ENCODE measurements at places on chromosomes 1 and 21. TPM values are rescaled to one million over a fixed set of nuclear protein-coding genes. Genes with fewer than 3 reads are reported as not detected.

GRCh38 chr1:25991937-25992688 lies 5.8 kb downstream of the PAFAH2 start:
- no peak for DNase-seq

DNA sequence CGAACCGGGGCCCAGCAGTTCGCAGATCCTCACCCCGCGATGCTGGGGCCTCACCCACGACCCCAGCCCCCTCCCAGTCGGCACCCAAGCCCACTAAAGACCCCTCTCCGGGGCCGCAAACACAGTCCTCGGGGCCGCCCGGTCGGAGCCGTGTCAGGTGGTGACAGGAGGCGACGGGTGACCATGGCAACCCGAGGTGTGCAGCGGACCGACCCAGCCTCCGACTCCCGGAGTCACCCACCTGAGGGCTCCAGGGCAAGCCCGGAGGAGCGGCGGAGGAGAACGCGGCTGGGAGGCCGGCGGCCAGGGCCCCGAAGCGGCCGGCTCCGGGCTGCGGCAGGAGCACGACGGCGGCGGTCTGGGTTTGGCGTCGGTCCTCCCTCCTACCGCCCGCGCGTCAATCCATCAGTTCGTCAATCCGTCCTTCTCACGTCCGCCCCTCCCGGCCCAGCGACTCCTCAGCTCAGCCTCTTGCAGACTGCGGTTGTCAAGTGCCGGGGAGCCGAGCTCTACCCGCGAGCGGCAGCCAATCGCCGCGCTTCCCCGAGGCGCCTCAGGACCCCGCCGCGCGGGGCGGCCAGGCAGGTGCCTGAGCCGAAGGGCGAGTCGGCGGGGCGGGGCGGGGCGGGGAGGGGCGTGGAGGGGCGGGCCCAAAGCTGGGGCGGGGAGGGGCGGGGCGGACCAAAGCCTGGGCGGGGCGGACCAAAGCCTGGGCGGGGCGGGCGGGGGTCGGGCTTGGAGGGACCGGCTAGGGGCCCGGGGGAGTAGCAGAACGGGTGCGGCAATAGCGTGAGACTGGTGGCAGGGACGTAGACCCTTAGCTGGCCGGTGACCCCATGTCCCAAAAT lies at the start of gene WDR47:
Gene WDR47, minus strand, starts transcription at position 482 of the 848 bp plus-strand sequence. CDS start 18,590 bp downstream, outside the sequence.
- peak; percentile 82 for DNase-seq

GRCh38 chr1:19785660-19786059 lies 14.1 kb downstream of the TMCO4 start:
- DNase-seq: no peak

DNA sequence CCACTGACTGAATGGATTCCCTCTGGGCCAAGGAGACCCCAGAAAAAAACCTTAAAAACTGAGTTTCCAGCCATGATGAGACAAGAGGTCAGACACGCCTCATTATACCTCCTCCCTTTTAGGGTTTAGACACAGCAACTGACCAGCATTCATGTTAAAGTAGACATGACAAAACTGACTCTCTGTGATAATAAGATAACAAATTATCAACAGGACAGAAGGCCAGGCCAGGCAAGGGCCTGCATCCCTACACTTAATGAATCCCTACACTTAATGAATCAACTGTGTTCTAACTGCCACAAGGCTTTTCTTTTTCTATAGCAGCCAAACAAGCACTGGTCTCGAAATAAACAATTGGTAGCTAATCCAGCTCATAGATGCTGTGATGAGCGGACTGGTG lies 33.3 kb upstream of the FAM89A start:
- DNase-seq: no peak

- DNase-seq: no peak
Observed at GRCh38 chr1:113793878-113794834, 18.1 kb downstream of the RSBN1 start.

GRCh38 chr1:20511518-20512428 lies 3.8 kb upstream of the MUL1 start:
- DNase-seq: no peak

DNA sequence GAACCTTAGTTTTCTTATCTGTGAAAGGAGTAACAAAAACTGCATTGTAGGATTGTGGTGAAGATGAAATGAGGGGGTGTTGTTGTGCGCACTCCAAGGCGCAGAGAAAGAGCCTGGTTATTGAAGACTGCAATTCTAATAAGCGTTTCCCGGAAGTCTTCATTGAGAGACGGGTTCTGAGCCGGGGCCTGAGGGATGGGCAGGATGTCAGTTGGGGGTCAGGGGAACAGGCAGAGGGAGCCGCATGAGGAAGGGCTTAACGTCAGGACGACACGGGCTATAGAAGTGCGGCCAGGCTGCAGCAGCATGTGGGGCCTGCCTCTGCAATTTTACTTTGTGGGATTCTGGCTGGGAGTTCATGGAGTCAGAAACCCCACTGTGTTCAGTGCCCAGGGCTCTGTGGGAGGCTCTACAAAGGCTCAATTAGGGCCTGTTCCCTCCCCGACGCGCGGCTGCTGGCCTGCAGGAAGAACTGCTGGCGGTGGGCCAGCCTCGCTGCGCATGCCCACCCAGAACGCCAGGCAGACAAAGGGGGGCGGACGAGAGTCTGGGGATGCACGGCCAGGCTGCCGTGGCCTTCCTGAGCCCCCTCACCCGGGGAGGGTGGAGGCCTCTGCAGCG lies 20.7 kb downstream of the TRIM62 start:
- no peak for DNase-seq

Gene CASP9
- 13.3 TPM for polyA plus RNA-seq
